ENCODE measurements at places on chromosomes 6 and 20. TPM values are rescaled to one million over a fixed set of nuclear protein-coding genes. Genes with fewer than 3 reads are reported as not detected.

- no peak for DNase-seq
Measured at GRCh38 chr6:152236370-152237097, 400.6 kb downstream of the SYNE1 start.

- DNase-seq = no peak
Measured at GRCh38 chr6:21116736-21117135, 476.8 kb upstream of the SOX4 start.

DNA sequence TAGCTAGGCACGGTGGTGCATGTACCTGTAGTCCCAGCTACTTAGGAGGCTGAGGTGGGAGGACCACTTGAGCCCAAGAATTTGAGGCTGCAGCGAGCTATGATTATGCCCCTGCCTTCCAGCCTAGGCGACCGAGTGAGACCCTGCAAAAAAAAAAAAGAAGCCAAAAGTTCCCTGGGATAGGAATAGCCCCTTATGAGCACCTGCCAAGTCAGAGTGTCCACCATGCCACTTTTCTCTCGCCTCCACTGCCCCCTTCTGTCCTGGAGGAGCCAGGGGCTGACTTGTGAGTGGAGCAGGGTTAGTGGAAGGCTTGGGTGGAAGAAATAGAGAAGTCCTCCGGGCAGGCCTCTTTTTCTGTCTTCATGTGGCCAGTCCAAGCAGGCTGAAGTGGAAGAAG lies 12.1 kb upstream of the DDX27 start:
- no peak for DNase-seq

- DNase-seq = no peak
Measured at GRCh38 chr20:56816349-56816748, 187.2 kb downstream of the TFAP2C start.

GRCh38 chr20:24027229-24027628 lies 38.6 kb upstream of the GGTLC1 start:
- no peak for DNase-seq

GRCh38 chr6:133254552-133255228 lies 13.5 kb downstream of the EYA4 start:
- no peak for DNase-seq

GRCh38 chr6:96153775-96154174 lies 138.0 kb downstream of the FUT9 start:
- DNase-seq = no peak

DNA sequence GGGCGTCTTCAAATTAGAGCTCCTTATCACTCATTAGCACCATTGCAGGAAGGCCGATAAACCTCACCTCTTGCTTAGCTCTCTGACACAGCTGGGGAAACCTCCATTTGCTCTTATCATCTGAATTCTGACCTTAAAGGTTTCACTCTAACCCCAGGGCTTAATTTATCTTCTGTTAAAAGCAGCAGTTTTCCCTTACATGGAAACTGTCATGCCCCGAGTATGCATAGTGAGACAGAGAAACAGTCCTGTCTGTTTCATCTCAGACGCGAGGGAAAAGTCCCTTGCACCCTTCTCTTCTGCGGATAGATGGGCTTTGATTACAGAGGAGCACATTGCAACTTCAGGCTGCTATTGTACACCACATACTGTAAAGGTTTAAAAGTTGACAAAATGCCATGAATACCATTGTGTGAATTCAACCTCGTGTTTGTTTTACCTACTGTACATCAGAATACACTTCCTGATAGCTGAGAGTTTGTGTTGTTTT lies 191.5 kb upstream of the BMP2 start:
- no peak for DNase-seq

GRCh38 chr20:62685781-62686555 lies 22.7 kb upstream of the NTSR1 start:
- no peak for DNase-seq

DNA sequence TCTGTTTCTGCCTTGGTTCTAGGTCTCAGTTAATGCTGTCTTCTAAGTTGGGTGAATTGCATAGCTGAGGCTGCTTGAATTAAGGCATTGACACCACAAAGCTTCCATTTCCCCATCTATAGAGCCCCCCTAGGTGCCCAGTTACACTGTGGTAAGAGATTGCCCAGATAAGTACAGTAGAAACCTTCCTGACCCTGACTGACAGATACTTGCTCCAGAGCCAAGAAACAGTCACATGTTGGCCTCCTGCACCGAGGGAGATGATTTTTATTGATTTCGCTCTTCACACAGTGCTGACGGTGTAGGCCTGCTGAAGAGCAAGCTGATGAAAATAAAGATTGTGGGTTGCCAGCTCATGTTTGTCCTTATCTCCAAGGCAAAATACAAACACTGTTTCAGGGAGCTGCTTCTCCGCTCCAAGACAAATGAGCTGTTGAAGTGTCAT lies 67.9 kb downstream of the TRMT11 start:
- DNase-seq = no peak

SIM1 gene
- total RNA-seq = not detected

SAMD3 gene
- total RNA-seq = 7.6 TPM

MLN gene
- not detected for total RNA-seq

NECAB3 gene
- 29.2 TPM for total RNA-seq

SLC17A1 gene
- not detected for total RNA-seq

TRIM15 gene
- total RNA-seq = not detected

PSORS1C1 gene
- 9.6 TPM for total RNA-seq

ERVFRD-1 gene
- total RNA-seq = 0.25 TPM

CLIC5 gene
- 3.4 TPM for total RNA-seq

All from vagina (tissue), 2 donors.